ENCODE measurements at places on chromosomes 3 and 15.
A peak's percentile ranks its signal among the peaks of the same experiment; 100 is the strongest.

DNA sequence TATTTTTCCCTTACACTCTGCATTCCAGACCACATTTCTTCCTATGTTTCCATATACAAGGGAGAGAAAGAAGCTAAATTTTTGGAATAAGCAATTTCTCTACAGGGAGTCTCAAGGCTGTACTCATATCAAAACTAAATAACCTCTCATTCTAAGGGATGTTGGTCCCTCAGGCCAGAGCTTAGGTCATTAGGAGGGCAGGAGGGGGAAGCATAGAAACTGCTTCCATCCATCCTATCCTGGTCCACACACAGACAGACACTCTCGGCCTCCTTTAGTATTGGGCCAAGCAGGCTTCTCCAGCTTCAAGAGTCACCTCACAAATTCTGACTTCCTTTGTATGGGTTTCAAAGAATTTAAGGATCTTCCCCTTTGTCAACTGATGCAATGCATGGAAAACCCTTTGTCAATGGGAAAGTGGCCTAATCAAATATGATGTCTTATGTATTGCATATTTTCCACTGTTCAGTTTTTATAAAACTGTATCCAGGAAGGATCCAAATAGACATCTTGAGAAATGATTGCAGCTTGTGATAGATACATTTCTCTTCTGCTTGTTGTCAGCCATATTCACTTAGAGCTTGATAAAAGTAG lies 140.7 kb upstream of the RARB start:
- no peak for DNase-seq

DNA sequence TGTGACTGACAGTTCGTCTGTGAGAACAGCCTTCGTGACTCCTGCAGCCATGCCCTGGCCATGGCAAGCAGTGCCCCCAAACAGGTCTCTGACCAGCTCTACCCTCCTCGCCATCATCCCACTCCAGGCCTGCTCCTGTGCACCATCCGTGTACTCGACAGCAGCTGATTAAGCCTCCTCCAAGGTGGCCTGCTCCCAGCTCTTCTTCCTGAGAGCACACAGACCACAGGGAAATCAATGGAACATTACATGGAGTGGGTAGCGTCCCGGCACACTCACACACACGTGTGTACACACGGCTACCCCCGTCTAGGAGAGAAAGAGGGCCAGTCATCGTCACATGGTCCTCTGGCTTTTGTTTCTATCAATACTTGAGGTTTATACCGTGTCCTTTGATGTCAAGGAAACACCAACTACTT lies 21.1 kb downstream of the ANXA2 start:
- DNase-seq, result no peak

DNA sequence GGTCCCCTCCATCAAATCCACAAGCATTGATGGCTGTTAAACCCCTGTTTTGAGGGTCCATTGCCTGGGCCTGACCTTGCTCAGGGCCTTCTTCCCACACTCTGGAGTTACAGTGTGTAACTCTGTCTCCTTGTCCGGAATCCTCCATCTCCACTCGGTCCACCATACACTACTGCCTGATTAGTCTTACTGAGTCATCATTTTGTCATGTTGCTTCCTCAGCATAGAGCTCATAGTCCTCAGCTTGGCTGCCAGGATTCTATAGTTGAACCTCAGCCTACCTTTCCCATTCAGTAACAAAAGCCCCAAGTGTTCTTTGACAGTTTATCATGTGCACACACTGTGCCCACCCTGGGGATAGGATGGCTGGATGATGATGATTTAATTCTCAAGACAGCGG lies 113.0 kb downstream of the PDE8A start:
- peak; percentile 40 for DNase-seq

GRCh38 chr15:49888323-49888693 lies 230.7 kb downstream of the ATP8B4 start:
- no peak for DNase-seq

- no peak for DNase-seq
These were observed 34.4 kb downstream of the PAQR9 start for GRCh38 chr3:142929109-142929508.
